HEK293T (cell line): ENCODE measurements at places on chromosomes 6 and 20.

- DNase-seq: no peak
These were observed 682.1 kb upstream of the ADGRB3 start for GRCh38 chr6:67952948-67953347.

GRCh38 chr6:34414999-34415858 is 10.6 kb downstream of the RPS10 start:
- DNase-seq: peak; percentile 53

DNA sequence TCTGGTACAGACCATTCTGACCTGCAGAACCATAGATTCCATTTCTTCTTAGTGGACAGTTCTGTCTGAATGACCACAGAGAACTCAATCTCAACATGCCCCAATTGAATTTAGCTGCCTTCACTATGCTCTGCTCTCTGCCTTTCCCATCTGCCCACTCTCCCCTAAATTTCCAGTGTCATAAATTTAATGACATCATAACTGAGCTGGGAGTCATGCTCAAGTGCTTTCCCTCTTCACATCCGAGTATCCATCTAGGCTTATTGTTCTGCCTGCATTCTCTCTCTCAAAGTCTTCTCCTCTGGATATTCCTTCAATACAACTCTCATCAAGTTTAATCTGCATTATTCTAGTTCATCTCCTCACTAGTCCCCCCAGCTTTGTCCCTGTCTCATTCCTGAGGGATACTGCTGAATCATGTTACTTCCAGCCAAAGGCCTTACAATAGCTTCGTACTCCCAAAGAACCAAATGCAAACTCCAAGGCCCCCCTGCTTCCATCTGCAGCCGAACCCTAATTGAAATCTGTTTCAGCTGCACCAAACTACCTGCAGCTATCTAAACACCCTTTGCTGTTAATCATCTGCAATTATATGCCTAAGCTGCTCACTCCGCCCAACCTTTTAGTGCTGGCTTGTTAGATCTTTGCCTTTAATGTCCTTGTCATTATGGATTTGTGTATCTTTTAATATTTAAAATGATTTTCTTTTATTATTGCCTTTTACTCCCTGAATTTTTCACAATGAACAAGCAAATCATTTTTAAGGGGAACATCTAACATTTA is 46.1 kb downstream of the SLC35B3 start:
- no peak for DNase-seq

DNA sequence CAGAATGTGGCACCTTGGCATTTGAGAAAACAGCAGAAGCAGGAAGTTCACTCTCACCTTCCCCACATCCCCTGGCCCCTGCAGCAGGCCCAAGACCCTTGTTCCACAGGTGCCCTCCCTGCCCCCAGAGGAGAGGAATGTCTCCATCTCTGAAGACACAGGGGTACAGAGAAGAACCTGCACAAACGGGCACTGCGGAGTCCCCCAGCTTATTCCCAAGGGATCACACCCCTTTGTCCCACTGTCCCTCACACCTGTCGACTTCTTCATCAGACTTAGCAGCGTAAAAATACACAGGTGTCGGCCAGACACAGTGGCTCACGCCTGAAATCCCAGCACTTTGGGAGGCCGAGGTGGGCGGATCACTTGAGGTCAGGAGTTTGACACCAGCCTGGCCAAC is 42.9 kb upstream of the TMEM181 start:
- DNase-seq: no peak

DNA sequence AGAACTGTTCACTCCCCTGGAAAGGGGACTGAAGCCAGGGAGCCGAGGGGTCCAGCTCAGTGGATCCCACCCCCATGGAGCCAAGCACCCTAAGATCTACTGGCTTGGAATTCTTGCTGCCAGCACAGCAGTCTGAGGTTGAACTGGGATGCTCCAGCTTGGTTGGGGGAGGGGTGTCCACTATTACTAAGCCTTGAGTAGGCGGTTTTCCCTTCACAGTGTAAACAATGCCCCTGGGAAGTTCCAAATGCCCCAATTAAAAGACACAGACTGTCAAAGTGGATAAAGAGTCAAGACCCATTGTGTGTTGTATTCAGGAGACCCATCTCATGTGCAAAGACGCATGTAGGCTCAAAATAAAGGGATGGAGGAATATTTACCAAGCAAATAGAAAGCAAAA is 150.2 kb downstream of the LPA start:
- DNase-seq: no peak

DNA sequence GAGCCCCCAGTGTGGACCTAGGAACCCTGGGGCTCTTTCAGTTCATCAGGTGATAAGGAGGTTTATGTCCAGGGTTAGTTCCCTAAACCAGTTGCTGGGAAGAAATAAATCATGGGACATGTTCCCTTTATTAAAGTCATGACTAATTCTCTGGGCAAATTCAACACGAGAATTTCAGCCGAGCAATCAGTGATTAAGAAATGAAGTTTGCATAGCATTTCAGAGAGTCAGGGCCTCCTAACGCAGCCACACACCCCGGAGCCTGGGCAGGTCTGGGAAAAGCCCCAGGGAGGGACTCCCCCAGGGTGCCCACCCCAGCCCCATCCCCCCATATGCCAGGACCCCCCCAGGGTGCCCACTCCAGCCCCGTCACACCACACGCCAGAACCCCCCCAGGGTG is 20.1 kb downstream of the SLCO4A1 start:
- DNase-seq: no peak

DNA sequence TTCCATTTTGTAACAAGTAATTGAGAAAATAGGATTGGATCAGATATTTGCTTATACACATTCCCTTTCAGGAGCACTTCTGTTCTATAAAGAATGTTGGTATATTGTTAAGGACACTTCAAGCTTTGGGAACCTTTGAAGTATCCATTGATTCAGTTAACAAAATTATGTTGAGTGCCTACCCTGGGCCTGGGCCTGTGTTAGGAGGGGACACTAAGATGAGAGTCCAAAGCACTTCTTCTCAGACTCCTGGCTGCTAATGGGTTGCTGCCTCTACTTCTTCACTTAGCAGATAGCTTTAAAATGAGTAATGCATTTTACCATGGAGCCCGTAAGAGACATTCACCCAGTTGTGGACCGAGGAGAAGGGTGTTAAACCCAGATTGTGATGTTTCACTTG is 40.3 kb downstream of the PTPN1 start:
- no peak for DNase-seq

- peak; percentile 28 for DNase-seq
These were observed 57.6 kb downstream of the ZNF831 start for GRCh38 chr20:59221049-59221706.

DNA sequence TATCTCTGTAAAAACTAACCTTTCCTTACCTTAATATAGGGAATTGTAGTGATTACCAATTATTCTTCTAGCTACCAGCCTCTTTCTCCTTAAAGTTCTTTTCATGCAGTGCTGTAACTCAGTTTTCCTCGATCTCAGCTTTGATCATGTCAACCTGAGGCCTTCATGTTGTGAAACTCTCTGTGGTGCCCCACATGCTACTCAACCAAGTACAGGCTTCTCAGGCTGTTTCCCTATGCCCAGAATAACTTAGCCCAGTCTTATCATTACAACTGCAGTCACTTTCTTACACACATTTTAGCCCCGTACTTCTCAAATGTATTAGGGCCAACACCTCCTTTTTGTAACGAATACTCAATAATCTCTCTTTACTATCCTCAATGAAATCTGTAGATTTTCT is 90.1 kb upstream of the SUPT3H start:
- no peak for DNase-seq

DNA sequence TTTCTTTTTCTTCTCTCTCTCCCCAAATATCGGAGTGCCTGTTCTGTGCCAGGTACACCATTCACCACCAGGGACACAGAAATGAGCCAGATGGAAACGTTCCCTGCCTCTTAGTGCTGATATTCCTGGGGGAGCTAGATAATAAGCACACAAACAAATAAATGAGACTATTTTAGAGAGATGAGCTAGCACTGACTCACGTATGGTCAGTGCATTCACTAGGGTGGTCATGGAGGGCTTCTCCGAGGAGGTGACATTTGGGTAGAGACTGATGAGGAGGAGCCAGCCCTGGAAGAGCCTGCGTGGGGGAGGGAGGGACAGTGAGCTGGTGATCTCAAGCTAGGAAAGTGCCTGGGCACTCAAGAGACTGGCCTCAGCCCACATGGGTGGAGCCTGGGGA is 252.3 kb upstream of the KCNG1 start:
- no peak for DNase-seq

GRCh38 chr20:25226433-25227316 is 21.2 kb upstream of the PYGB start:
- no peak for DNase-seq

DNA sequence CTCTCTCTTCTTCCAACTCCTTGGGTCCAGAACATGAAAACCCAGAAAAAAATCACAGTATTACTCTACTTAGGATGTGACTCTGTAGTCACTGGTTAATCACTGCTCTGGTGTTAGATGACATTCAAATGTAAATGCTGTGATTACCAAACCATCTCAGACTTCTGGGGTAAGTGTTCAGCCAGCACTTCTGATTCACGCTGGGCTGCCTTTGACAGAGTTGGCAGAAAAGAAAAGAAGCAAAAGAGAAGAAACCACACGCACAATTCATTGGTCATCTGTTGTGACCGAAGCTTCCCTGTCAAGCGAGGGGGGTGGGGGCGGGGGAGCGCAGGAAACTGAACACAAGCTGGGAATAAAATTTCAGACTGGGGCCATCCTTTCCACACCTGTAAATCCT is 82.7 kb downstream of the PSMG4 start:
- no peak for DNase-seq
